ENCODE measurements at places on chromosomes 7 and 10.

DNA sequence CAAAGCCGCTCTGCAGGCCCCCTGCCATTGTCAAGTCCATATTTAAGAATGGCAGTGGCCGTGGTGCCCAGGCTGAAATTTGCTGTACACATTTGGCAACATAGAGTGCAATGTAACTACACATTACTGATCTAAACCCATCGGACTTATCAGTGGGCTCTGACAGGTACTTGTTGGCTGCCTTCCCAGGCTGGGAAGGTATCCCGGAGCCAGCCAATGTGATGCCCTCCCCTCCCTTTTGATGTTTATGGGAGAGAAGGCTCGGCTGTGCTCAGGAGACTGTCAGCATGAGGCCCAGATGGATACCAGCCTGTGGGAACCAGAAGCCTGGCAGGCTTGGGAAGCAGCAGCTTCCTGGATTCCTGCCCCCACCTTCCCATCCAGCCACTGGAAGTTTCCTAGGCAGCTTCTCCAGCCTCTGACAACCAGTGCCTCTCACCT, 146.1 kb upstream of the TCF7L2 start:
- DNase-seq = peak; percentile 85

- peak; percentile 15 for DNase-seq
Observed at GRCh38 chr7:148621563-148621962, 31.0 kb downstream of the C7orf33 start.

DNA sequence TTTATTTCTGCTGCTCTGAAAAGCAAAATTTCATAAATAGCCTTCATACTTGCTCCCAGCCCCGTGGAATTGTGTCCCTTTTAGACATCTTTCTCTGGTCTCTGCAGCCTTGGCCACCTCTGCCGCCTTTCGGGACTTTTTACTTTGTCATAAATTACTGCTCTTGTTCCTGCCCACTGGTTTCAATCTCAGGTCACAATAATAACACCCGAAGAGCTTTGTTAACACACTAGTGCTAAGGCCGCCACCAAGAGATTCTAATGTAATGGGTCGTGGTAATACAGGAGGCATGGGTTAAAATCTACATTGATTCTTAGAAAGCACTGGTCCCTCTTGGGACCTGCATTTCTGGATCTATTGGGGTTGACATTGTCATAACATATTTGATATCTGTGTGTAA, 276.0 kb upstream of the VWC2 start:
- DNase-seq = no peak

- DNase-seq = no peak
Observed at GRCh38 chr7:28088032-28088431, 92.6 kb downstream of the JAZF1 start.

DNA sequence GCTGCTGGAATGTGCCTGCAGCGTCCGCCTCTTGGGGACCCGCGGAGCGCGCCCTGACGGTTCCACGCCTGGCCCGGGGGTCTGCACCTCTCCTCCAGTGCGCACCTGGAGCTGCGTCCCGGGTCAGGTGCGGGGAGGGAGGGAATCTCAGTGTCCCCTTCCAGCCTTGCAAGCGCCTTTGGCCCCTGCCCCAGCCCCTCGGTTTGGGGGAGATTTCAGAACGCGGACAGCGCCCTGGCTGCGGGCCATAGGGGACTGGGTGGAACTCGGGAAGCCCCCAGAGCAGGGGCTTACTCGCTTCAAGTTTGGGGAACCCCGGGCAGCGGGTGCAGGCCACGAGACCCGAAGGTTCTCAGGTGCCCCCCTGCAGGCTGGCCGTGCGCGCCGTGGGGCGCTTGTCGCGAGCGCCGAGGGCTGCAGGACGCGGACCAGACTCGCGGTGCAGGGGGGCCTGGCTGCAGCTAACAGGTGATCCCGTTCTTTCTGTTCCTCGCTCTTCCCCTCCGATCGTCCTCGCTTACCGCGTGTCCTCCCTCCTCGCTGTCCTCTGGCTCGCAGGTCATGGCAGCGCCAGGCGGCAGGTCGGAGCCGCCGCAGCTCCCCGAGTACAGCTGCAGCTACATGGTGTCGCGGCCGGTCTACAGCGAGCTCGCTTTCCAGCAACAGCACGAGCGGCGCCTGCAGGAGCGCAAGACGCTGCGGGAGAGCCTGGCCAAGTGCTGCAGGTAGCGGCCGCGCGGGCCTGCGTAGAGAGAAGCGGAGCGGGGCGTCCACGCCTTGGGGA, 645 bp downstream of the SLC26A4 start:
- peak; percentile 62 for DNase-seq

- DNase-seq = peak; percentile 34
Observed at GRCh38 chr7:23357190-23358093, 58.3 kb downstream of the MALSU1 start.

GRCh38 chr10:17179002-17179401, 22.5 kb downstream of the TRDMT1 start:
- no peak for DNase-seq

DNA sequence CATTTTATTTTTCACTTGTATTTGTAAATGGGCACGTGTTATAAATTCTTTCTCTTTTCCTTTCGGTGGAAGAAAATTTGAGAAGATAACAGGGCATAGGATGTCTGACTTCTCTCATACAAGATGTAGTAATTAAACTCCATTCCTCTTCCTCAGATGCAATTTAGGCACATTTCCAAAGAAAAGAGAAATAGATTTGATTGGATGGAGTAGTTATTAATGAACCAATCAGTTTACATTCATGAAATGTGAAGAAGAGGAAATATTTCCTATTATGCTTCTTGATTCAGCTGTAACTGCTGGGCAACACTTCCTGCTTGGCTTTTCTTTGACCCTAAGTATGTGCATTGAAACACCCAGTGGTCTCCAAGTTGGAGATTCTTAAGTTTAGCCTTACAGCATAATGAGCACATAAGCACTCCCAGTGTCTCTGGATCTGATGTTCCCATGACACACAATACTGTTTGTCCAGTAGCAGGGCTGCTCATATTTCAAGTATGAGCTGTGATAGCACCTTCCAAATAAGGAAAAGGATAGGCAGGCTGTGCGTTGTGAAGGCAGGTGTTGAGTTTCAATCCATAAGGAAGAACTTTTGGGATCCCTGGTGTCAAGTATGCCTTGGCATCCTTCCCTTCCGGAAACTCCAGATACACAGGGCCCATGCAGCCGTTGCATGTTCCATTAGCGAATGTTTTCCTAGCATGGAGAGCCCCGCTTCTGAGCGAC, 33.4 kb upstream of the COBL start:
- peak; percentile 98 for DNase-seq

DNA sequence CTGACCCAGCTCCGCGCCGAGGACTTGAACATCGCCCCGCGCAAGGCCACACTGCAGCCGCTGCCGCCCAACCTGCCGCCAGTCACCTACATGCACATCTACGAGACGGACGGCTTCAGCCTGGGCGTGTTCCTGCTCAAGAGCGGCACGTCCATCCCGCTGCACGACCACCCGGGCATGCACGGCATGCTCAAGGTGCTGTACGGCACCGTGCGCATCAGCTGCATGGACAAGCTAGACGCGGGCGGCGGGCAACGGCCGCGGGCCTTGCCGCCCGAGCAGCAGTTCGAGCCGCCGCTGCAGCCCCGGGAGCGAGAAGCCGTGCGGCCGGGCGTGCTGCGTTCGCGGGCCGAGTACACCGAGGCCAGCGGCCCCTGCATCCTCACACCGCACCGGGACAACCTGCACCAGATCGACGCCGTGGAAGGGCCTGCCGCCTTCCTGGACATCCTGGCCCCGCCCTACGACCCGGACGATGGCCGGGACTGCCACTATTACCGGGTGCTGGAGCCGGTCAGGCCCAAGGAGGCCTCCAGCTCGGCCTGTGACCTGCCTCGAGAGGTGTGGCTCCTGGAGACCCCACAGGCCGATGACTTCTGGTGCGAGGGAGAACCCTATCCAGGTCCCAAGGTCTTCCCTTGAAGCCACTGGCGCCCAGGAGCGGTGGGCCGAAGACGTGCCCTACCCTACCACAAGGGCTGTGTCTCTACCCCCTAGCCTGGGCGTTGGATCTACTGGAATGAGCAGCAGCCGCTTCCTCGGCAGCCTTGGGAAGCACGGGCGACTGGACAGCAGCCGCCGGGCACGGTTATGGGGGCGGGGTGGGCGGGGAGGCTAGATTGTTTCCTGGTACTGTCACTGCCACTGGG, 945 bp downstream of the ADO start:
- peak; percentile 40 for DNase-seq

DNA sequence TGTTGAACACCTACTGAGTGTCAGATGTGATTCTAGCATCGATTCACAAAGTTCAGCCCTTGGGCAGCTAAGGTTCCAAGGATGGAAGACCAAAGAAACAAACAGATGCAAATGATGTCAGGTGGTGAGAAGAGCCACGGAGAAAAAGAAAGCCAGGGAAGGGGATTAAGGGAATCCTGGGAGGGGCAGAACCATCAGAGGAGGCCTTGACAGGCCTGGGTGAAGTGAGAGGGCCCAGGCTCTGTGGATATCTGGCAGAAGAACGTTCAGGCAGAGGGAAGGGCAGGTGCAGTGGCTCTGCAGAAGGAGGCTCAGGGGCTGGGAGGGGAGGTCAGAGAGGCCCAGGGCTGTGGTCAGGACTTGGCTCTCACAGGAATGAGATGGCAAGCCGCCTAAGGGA, 90.4 kb downstream of the C10orf105 start:
- DNase-seq = no peak

GRCh38 chr10:96229568-96230030, 41.8 kb downstream of the BLNK start:
- peak; percentile 49 for DNase-seq

GRCh38 chr7:8434290-8435002, 1.0 kb downstream of the NXPH1 start:
- no peak for DNase-seq

GRCh38 chr10:114084215-114084614, 40.5 kb downstream of the ADRB1 start:
- DNase-seq = no peak

GRCh38 chr7:143216151-143216550, 5.7 kb upstream of the TAS2R40 start:
- no peak for DNase-seq

DNA sequence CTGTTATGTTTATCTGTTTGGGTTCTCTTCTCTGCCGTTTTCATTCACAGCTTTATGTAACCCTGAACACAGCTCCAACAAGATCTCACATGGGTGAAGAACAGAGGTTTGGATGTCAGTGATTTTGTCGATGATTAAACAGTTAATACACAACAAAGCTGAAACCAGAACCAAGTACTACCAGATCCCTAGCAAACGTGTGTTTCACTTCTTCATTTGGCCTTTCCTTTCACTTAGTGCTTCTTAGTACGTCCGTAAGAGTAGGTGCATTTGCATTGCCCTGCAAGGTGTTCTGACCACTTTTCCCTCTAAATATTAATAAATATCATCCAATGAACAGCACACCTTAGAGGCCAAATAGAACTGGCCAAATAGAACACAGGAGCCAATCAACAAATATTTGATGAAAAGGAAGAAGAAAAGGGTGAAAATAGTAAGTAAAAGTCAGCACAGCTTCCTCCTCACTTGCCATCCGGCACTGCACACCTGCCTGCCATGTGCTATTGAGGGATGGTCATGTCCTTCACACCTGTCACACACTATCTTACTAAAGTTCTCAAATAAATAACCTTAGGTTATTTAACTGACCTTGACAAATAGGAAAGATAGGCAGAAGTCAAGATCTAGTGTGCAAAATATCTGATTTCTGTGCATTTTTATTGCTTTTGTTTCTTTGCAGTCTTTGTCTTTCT, 252.6 kb upstream of the ANKRD30A start:
- DNase-seq = no peak

- DNase-seq = no peak
Observed at GRCh38 chr7:157318015-157318706, 18.6 kb upstream of the DNAJB6 start.

GRCh38 chr10:27464993-27465392, 39.1 kb upstream of the RAB18 start:
- no peak for DNase-seq

- no peak for DNase-seq
Observed at GRCh38 chr7:132190683-132191082, 385.6 kb downstream of the PLXNA4 start.

- no peak for DNase-seq
Observed at GRCh38 chr7:118452128-118452527, 227.6 kb downstream of the ANKRD7 start.

GRCh38 chr10:97861097-97861750, 11.6 kb downstream of the GOLGA7B start:
- no peak for DNase-seq

- DNase-seq = no peak
Observed at GRCh38 chr7:84822941-84823510, 363.8 kb downstream of the SEMA3D start.

GRCh38 chr7:44981035-44981706, 2.4 kb upstream of the MYO1G start:
- no peak for DNase-seq

GRCh38 chr10:95837356-95837776, 70.4 kb upstream of the CC2D2B start:
- DNase-seq = no peak

GRCh38 chr7:126362746-126363145, 890.0 kb downstream of the GRM8 start:
- peak; percentile 48 for DNase-seq

DNA sequence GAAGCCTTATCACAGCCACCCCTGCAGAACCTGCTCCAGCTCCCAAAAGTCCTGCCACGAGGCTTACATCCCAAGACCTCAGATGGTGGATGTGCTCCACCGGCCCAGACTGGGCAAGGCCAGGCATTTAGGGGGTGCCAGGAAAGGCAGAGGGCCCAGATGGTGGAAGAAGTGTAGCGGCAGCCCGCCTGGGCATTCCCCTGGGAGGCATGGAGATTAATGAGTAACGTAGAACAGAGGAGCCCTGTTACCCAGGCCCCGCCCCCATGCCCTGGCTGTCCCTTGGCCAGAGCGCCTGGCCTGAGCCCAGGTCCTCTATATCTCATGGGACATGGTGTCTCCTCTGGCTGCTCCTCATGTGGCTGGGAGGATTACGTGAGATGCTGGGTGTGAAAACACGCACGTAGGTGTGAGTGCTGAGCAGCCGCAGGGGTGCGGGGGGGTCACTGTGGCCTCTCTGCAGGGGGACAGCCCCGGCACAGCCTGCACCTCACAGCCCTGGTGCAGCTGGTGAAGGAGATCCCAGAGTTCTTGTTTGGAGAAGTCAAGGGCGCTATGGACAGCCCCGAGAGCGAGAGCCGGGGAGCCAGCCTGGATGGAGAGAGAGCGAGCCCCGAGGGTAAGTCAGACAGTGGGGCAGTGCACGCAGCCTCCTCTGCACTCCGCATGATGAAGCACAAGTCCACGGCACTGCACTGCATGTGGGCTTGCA, 52.9 kb downstream of the ZNF467 start:
- peak; percentile 46 for DNase-seq

Data from NCI-H2171 treated with DMSO at 0.1 percent for 48 hours (cell line).